Left cardiac atrium (tissue), 4 donors: ENCODE measurements at places on chromosomes 4 and X. TPM values are rescaled to one million over a fixed set of nuclear protein-coding genes. Genes with fewer than 3 reads are reported as not detected.

CYSLTR1 gene
- total RNA-seq, result 3.1 TPM

DNA sequence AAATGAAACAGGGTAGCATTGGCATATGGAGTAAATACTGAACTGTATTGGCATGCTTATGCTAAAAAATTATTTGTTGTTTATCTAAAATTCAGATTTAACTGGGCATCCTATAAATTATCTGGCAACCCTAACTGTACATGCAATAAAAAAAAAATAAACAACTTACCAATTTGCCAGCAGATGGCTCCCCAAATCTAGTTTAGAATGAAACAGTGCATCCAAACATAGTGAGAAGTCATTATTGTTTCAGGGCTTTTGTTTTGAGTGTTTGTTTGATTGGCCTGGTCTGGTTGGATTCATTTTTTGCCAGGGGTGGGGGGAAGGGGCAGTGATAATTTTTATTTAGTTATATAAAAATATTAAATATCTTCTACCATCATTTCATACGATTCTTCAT, 12.8 kb upstream of the NSUN7 start:
- DNase-seq, result no peak

XKRX gene
- total RNA-seq, result not detected

DNA sequence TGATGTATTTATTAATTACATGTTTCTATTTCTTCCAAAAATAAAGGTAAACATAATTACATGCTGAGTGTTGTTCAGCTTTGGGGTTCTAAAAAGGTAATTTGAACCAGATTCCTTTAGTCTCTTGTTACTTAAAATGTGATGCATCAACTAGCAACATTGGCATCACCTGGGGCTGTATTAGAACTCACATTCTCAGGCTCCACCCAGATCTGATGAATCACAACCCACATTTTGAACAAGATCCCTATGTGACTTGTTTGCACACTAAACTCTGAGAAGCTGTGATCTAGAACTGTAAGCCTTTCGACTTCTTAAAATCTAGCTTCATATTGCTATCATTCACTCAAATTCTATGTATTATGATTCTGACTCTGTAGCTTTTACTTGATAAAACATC, 23.0 kb upstream of the HS3ST1 start:
- DNase-seq, result no peak

SNX12 gene
- total RNA-seq, result 48.9 TPM

GRCh38 chr4:86055898-86056297, 304.0 kb downstream of the MAPK10 start:
- no peak for DNase-seq

GRCh38 chr4:113943863-113944262, 35.6 kb downstream of the ARSJ start:
- DNase-seq, result no peak

CXCL11 gene
- 0.16 TPM for total RNA-seq

DNA sequence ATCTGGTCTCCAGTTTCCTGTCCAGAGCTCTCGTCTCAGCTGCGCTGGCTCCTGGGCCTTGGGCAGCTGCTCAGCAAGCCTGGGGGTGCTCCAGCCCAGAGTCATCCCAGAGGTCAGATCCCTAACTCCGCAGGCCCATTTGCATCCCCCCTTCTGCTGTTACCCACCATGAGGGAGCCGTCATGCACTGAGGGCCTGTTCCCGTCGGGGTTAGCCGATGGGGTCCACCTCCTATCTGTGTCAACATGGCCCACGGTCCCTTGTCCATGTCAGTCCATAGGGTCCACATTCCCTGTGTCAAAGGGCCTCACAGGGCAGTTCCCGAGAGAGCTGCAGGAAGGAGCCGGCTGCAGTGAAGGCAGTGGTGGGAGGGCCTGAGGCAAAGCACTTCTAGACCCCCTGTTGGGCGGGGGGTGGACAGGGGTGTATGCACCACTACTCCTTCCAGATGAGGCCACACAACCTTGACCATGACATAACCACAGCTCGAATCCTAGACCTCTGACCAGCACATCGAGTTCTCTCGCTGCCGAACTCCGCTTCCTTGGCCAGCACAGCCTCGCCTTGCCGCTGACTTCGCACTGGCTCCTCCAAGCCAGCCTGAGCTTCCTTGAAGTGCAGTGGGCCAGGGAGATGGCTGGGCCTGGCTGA, 24.9 kb downstream of the WDR1 start:
- peak; percentile 24 for DNase-seq

GRCh38 chr4:23567338-23567737, 322.5 kb downstream of the PPARGC1A start:
- DNase-seq, result no peak

PPP1R2C gene
- not detected for total RNA-seq

DNA sequence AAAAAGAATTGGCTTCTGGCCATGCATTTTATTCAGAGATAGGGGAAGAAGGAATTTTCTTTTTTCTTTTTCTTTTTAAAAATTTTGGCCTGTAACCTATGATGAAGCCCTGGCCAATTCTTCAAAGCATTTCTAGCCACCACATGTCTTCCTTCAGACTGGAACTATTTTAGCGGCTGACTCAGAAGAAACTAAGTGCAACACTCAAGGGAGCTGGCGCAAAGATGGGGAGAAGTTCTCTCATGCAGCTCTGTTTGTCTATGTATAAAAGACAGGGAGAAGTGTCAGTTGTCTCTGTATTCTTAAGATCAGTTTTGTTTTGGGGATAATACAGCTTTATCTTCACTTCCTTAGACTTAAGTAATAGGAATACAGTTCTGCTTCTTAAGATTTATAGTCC, 46.1 kb downstream of the MBNL3 start:
- DNase-seq, result no peak

GRCh38 chr4:121360495-121360894, 20.3 kb downstream of the QRFPR start:
- DNase-seq, result no peak

GRCh38 chr4:184856277-184856609, 30.5 kb upstream of the ACSL1 start:
- DNase-seq, result no peak

TMPRSS11D gene
- total RNA-seq, result not detected

ZNF630 gene
- 2.8 TPM for total RNA-seq

DNA sequence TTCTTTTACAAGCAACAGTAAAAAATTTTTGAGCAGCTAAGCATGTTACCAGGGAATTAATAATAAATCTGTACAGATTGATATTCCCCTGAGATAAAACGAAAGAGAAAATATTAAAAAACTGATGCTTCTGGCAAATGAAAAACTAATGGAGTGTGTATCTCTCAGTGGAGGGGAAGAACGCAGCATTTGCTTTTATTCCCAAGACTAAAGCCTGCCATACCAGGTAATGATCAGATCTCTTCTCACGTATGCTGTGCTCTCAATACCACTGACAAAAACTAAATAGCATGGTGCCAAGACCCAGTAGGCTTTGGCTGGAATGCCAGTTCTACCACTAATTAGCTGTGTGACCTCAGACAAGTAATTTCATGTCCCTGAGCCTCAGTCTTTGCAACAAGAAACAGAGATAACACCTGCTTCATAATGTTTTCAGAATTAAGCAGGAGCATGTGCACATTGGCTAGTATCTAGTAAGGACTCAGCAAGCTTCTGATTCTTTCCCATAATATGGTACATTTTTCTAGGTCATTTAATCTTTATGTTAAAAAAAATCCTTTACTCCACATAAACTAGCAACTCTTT, 179.6 kb downstream of the CENPC start:
- no peak for DNase-seq

GRCh38 chr4:179325181-179325580, 1882.9 kb upstream of the AGA start:
- DNase-seq, result no peak

- DNase-seq, result no peak
Measured at GRCh38 chr4:110967936-110968335, 345.1 kb upstream of the PITX2 start.

DNA sequence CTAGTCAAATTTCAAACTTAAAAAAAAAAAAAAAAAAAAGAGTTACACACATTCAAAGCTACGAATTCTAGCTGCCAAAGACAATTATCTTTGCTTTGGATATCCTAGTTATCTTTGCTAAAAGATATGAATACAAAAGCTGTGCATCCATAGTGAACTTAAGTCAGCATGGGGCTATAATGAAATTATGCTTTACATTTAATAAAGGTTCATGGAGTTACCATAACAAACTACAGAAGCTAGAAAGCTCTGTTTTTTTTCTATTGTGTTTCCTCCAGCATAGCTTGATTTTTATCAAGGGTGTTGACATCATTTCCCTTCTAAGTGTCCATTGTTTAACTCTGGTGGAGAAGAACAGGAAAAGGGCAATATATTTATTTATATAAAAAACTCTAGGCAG, 234.1 kb downstream of the ANKRD50 start:
- no peak for DNase-seq

TRPC5OS gene
- total RNA-seq, result not detected

DNA sequence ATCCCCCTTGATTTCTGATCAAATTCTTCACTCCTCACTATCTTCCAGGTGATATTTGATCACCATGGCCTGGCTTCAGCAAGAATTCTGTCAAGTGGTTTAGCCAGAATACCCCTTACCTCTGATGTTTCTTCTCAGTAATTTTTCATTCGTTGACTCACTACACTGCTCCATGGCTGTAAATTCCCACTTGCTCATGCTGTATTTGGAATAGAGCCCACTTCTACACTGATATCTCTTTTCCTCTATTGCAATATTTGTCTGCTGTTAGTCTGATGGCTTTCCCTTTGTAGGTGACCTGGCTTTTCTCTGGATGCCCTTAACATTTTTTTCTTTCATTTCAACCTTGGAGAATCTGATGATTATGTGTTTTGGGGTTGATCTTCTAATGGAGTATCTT, 73.9 kb upstream of the DIPK2B start:
- DNase-seq, result no peak

DNA sequence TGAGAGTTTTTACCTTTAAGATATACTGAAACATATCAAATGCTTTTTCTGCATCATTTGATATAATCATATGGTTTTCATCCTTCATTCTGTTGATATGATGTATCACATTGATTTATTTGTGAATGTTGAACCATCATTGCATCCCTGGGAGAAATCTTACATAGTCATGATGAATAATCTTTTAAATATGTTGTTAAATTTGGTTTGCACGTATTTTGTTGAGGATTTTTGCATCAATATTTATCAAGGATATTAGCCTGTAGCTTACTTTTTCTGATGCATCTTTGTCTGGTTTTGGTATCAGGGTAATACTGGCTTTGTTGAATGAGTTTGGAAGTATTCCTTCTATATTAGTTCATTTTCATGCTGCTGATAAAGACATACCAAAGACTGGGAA, 541.4 kb downstream of the TLL1 start:
- DNase-seq, result no peak

EMCN gene
- total RNA-seq, result 31.7 TPM

GRCh38 chrX:38804682-38805431, 3.6 kb downstream of the MID1IP1 start:
- peak; percentile 62 for DNase-seq

NBDY gene
- 27.5 TPM for total RNA-seq

- DNase-seq, result no peak
Measured at GRCh38 chr4:97153042-97153441, 990.2 kb downstream of the STPG2 start.

GRCh38 chrX:6446582-6446981, 88.3 kb downstream of the VCX3A start:
- DNase-seq, result no peak

DNA sequence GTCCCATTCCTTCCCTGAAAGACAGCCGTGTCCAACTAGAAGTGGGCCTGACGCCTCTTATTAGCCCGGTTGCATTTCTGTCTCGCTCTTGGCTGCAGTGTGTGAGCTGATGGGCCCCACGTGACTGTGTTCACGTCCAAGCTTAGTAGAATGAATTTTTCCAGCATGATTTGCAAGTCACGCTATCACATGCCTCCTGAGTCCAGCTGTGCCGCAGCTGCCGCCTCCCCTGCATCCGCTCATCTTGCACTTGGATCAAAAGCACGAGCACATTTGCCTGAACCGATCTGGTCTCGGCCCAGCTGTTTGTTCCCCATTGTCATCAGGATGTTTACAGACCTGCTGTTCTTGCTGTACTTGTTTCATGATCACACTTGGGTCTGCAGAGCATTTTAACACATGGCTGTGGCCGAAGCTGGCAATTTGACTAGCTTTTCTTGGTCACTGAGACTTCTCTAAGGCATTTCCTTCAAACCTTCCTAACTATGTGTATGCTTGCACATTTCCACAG, 126.5 kb downstream of the KIT start:
- DNase-seq, result peak; percentile 86

CSTF2 gene
- total RNA-seq, result 7.1 TPM

- DNase-seq, result no peak
Measured at GRCh38 chrX:114712466-114712865, 128.6 kb downstream of the HTR2C start.

PRR32 gene
- 4.9 TPM for total RNA-seq

FAM9B gene
- total RNA-seq, result not detected

GRCh38 chr4:63898961-63899360, 510.3 kb downstream of the TECRL start:
- DNase-seq, result no peak

DNA sequence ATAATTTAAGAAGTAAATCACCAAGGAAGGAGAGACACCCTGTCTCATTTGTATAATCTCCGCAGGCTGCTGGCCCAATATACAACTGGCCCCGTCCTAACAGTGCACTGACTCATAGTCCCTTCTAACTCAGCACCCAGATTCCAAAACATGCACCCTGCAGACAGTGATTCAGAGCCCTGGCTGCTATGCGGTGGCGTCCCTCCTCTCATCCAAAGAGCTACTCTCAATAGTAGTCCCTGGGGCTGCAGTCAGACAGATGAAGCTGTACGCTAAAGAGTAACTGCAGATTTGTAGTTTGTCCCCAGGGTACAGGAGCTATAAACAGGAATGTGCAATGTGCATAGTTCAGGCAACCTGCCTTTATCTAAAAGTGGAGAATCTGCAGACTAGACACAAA, 23.0 kb downstream of the GABRA3 start:
- no peak for DNase-seq

NOA1 gene
- 8.8 TPM for total RNA-seq

GABRA4 gene
- total RNA-seq, result 2.1 TPM

GAGE12E gene
- total RNA-seq, result not detected

DNA sequence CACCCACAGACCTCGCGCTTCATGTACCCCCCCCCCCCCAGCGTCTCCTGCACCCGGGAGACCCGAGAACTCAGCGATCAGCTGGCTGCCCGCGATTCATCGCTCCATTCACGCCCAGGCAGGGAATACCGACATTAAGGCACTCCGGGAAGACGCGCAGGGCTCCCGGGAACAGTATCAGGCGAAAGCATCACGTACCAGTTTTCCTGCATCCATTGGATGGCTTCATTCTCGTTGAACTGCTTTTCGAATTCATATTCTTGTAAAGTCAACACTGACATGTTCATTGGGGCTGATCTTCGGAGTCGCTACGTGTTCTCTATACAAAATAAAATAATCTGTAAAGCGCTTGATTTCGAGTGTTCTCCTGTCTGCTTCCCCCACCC, 373 bp downstream of the ELOVL6 start:
- no peak for DNase-seq

FHIP1A gene
- total RNA-seq, result 13.0 TPM

NDST3 gene
- not detected for total RNA-seq

DNA sequence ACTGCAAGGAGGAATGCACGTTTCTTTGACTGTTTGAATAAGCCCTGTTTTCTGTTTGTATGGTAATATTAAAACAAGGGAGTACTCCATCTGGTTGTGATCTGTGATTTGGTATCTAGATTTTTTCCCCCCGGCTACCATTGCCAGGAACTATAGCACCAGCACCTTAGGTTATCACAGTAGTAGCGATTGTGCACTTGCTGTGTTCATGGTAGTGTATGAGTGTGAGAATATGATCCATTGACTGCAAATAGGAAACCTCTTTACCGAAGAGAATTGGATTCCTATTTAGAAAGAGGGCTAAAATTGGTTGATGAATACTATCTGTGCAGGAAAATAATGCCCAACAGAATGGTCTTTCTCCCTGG, 69.9 kb downstream of the LARP7 start:
- DNase-seq, result no peak

SLC2A9 gene
- 12.4 TPM for total RNA-seq

GRCh38 chr4:61273233-61273632, 73.1 kb downstream of the ADGRL3 start:
- DNase-seq, result no peak
